CD8-positive, alpha-beta memory T cell (primary cell): ENCODE measurements at places on chromosomes 4 and X.
A peak's percentile ranks its signal among the peaks of the same experiment; 100 is the strongest.

GRCh38 chr4:100516225-100516624 lies 1.6 kb downstream of the EMCN start:
- no peak for DNase-seq

DNA sequence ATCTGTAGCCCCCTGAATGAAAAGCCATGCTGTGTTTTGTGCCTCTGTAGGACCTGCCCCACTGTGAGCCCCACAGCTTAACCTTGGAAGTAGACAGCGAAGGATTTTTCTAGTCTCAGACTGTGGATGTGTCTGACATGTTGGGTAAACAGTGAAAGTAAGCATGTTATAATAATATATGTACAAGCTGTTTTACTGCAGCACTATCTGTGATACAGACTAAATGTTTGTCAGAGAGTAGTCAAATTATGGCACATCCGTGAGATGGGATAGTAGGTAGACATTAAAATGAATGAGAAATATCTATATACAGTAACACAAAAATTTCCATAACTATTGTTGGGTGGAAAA lies 381.2 kb upstream of the NR3C2 start:
- no peak for DNase-seq

GRCh38 chr4:41645728-41646390 lies 102.7 kb downstream of the PHOX2B start:
- DNase-seq = no peak

DNA sequence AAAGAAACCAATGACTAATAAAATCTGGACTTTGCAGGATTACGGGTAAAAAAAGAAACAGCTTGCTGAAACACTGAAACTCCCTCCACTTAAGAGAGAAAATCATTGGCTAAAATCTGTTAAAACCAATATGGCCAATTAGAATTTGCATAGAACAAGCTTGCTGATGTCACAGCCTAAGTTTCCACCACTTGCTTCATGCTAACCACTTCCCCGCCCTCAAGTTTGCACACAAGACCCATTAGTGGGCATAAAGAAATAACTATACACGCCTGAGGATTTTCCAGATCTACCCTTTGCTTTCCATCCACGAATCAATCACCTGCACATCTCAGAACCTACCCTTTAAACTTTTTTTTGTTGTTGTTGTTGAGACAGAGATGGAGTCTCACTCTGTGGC lies 42.7 kb upstream of the PHEX start:
- DNase-seq = no peak

GRCh38 chr4:23061431-23061830 lies 368.7 kb downstream of the GBA3 start:
- DNase-seq = no peak

GRCh38 chr4:3340700-3341083 lies 47.9 kb downstream of the RGS12 start:
- no peak for DNase-seq

DNA sequence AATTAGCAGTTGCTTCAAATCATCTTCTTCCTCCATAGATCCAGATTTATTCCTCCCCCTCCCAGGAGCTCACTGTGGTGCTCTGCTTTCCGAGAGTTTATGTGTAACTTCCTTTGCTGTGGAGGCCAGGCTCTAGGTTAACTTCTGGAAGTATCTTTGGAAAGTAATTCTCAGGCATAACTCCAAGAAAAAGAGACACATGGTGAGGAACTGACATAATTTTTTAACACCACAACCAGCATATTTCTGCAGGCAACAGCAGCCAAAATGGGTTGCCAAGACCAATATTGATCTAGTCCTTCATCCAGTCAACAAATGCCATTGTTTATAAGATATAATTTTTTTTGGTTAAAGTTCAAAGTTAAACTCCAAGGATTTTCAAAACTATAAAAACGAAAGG lies 114.5 kb upstream of the RBPJ start:
- no peak for DNase-seq

DNA sequence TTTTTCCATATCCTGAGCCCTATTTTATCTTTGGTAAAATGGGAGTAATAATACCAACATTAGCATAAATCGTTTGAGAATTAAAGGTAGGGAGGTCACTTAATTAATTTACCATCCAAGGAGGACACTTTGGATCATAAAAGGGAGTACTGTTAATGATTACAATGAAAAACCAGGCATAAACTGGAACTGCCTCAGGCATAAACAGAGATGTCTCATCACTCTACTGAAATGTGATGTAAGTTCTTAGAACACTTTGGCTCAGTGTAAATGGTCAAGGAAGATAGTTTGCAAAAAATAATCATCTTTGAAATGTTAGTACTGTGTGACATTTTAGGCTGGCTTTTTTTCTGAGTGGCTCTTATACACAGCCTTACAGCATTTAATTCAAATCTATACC lies 268.7 kb downstream of the SLC39A8 start:
- no peak for DNase-seq

- peak; percentile 61 for DNase-seq
These were observed 14.7 kb upstream of the SEC24D start for GRCh38 chr4:118850488-118851173.

DNA sequence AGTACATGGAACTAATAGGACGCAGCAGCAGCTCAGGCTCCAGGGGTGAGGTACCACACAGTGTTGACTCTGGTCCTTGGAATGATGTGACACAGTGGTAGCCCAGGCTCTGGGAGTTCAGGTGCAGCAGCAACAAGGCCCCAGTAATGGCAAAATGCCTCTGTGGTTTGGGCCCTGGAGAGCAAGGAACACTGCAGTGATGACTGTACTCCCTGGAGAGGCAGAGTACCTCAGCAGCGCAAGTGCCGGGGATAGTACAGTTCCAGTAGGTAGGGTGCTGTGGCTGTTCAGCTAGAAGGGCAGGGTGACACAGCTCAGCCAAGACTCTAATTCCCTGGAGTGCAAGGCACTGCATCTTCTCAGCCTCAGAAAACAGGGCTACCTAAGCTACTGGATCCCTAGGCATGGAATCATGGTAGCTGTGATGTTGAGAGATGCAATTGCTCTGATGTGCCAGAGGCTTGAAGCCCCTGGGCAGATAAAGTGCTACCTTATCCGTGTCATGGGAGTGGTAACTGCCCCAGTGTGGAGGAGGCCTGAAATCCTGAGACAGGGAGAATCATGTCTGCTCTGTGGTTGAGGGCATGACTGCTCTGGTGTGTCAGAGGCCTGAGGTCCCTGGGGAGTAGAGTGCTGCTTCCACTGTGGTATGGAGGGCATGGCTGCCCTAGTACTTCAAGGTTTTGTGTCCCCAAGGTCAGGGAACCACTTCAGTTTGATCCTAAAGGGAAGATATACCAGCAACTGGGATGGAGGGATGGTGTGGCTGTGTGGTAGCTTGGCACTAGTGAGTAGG lies 55.2 kb downstream of the AREG start:
- DNase-seq = no peak

GRCh38 chr4:82799006-82799881 lies 648 bp upstream of the SCD5 start:
- no peak for DNase-seq

DNA sequence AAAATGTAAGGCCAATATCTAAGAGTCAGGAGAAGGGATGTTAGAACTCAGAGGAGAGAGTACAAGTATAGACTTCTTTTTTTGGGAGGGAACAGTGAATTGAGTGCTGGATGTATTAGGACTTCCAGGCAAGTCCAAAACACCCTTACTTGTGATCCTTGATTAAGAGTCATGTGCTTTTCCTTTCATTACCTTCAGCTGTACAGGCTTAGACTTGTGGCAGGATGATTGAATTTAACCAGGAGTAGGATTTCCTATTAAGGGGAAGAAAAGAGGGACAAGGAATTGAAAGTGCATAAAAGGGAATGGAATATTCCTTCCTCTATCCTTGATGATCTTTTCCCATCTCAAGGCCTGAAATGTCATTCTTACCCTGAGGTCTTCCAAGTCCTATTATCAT lies 606.7 kb downstream of the STIM2 start:
- DNase-seq = no peak

DNA sequence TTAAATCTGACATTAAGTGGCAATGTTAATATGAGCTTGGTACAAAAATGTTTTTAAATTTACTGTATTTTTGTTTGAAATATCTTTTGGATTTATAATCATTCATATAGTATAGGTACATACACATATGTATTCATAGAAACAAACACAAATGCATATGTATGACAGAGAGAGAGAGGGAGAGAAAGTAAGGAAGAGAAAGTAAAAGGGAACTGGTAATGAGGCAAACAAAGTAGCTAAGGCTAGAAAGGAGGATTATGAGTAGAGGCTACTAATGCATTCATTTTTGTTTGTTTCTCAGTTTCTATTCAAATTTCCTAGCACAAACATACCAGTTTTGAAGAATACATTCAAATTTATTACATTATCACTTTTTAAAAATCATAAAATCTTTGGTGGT lies 132.4 kb downstream of the GLRA3 start:
- DNase-seq = no peak

GRCh38 chr4:182764137-182764536 lies 153.0 kb downstream of the DCTD start:
- no peak for DNase-seq

DNA sequence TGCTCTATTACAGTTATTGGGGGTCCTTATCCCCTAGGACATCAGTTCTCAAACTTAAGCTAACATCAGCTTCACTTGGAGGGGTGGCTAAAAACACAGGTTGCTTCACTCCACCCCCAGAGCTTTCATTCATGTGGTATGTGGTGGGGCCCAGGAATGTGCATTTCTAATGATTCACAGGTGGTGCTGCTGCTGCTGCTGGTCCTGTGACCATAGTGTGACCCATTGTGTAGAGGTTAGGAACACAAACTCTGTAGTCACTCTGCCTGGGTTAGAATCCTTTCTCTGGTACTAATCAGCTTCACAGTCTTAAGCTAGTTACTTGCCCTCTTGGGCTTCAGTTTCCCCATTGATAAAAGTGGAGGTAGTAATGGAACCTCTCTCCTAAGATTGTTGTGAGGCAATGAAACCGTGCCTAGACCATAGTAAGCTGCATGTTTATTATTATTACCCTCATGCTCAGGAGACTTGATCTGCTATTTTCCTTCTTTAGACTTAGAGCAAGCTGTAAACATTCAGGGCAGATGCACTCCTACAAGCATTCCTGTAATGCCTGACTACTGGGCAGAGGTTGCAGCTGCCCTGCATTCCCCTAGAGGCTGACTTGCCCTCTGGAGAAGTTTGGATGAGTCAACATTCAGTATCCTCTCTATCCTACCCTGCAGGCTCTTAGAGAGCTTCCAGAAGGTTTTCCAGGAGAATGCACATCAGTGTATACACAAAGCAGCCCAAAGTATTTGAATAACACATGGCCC lies 94.1 kb upstream of the ACSL4 start:
- DNase-seq = no peak

- no peak for DNase-seq
These were observed 1.7 kb downstream of the TSPAN7 start for GRCh38 chrX:38563030-38563429.

GRCh38 chr4:48853604-48854394 lies 22.9 kb downstream of the OCIAD1 start:
- no peak for DNase-seq

- no peak for DNase-seq
These were observed 142.9 kb downstream of the ANAPC10 start for GRCh38 chr4:144955104-144955503.

DNA sequence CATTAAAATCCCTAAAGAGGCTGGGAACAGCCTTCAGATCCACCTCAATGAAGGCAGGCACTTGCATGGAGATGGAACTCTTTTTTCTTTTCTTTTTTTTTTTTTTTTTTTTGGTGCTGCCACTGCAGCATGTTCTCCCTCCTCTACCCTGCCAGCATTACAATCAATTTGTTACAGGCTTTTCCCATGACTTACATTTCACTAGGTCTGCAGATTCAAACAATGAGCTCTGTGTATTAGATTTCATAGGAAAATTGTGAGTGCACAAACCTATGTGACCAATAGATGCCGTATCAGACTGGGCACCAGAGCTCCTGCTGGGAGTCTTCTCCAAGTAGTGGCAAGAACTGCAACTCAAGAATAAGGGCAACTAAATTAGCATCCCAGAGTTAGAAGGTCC lies 63.8 kb upstream of the GABRQ start:
- no peak for DNase-seq

- no peak for DNase-seq
These were observed 336.9 kb upstream of the TRAM1L1 start for GRCh38 chr4:117422297-117422696.

DNA sequence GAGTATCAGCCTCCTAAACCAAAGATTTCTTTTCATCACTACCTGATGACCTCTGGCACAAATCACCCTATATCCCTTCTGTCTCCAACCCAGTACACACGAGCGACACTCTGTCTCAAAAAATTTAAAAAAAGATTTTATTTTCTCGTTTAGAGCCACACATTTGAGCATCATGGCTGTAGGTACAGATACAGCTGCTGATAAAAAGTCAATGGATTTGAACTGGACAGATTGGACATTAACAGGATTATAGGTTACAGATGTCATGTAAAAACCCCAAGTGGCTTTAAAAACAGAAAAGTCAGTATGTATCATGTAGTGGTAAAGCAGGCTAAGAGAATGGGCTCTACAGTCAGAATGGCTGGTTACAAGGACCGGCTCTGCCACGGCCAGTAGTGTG lies 171.1 kb downstream of the SCFD2 start:
- DNase-seq = no peak

- DNase-seq = no peak
These were observed 27.5 kb upstream of the BBS12 start for GRCh38 chr4:122705009-122705408.

- DNase-seq = no peak
These were observed 18.3 kb upstream of the SNCA start for GRCh38 chr4:89855236-89855635.

DNA sequence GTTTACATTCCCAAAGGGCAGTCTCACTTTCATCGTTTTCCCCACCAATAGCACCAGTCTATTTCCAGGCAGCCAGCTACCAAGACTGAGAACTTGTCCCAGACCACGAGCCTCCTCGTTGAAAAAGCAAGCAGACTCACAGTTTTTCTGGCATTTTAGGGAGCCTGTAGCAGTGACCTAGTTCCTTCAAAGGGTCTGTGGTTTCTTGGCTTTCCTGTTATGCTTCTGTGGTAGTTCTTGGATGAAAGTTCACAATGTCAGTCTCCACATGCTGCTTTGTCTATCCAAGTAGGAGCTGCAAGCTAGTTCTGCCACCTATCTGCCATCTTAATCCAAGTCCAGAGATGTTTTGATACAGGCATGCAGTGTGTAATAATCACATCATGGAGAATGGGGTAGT lies 151.6 kb upstream of the ZC4H2 start:
- DNase-seq = no peak

DNA sequence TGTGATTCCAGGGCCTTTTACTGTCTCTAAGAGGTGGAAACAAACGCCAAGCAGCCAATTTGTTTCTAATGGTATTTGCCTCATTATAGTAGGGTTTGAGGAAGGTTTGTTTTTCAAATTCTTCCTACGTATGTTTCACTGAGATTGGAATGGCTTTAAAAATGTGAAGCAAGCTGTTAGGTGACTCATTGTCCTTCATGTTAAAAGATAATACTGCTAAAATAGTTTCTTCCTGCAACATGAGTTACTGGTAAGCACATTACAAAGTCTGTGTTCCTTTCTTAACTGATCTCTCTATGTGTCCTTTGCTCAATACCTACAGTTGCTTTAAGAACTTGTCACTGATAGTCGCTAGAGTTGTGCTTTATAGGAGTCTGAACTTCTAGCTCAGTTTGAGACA lies 1183.9 kb downstream of the RPA4 start:
- DNase-seq = no peak
